ENCODE measurements at places on chromosomes 6 and 20. TPM values are rescaled to one million over a fixed set of nuclear protein-coding genes. Genes with fewer than 3 reads are reported as not detected.

- no peak for DNase-seq
These were observed 5.6 kb downstream of the IL22RA2 start for GRCh38 chr6:137167702-137168377.

GRCh38 chr6:74091136-74091793 lies 395.3 kb downstream of the CD109 start:
- no peak for DNase-seq

- DNase-seq, result no peak
These were observed 38.2 kb upstream of the FYN start for GRCh38 chr6:111911428-111911827.

SDHAF4 gene
- total RNA-seq, result 10.5 TPM

WFDC10B gene
- total RNA-seq, result not detected

Measured in mesenteric fat pad (tissue), 1 donor.